GM12892 (cell line): ENCODE measurements at places on chromosomes 1 and 21.

DNA sequence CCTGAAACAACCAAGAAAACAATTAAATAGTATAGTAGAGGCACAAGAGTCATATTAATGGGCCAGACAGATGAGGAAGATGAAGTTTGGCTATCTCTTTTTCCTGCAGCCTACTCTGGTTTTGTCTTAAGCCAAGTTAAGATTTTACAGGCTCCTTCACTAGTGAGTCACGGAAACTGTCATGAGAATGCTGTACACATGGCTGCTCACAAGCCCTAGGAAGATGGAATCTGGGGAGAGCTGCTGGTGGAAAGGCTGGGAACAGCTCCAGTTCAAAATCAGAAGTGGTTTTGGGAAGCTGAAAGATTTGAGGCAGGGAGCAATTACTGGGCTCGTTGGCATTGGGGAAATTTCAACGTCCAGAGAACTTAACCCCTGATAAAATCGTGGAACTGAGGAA, 46.4 kb upstream of the S1PR1 start:
- DNase-seq, result no peak

DNA sequence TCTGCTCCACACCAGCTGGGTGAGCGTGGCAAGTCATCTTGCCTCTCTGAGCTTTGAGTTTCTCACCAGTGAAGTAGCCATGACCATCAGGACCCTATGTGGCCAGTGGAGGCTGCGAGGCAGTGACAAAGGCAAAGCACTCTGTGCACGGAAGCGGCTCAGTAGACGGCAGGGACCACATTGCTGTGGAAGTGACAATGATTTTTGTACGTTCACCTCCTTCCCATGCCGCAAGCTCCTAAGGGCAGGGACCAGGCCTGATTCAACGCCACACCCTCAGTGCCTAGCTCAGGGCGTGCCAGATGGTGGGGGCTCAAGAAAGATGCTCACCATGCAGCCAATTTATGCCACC, 210.5 kb downstream of the MATN1 start:
- no peak for DNase-seq

- DNase-seq, result no peak
Observed at GRCh38 chr1:221494670-221495069, 247.2 kb downstream of the DUSP10 start.

- no peak for DNase-seq
Observed at GRCh38 chr1:108079440-108080025, 114.6 kb upstream of the VAV3 start.

DNA sequence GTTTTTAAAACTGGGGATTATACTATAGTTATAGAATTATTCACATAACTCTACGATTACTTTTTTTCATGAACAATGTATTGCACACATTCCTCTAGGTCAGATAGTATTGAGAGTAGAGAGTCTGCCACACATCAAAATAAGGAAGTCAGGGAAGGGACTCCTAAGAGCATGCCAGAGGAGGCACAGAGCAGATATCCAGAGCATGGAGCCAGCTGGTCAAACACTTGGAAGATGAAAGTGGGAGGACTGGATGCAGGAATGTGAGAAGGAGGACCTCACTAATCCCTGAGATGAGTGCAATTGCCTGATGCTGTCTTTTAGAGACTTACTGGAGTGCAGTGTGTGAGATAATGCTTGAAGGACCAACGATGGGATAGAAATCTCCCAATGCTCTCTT, 9.6 kb upstream of the RFX5 start:
- DNase-seq, result no peak

GRCh38 chr1:191695865-191696264, 462.4 kb upstream of the RGS18 start:
- no peak for DNase-seq

DNA sequence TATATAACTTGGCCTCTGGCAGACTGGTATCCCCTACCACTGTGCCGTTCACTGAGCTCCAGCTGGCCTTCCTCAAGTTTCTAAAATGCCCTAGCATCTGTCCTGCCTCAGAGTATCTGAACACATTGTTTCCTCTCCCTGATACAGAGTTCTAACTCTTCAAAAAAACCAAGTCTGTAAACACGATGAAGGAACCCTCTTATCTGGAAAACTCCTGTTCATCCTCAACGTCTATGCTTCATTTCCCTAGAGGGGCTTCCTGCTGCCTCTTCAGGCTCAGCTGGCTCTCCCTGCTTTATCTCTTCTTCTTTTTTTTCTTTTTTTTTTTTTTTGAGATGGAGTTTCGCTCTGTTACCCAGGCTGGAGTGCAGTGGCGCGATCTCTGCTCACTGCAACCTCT, 5.6 kb downstream of the BSDC1 start:
- no peak for DNase-seq

DNA sequence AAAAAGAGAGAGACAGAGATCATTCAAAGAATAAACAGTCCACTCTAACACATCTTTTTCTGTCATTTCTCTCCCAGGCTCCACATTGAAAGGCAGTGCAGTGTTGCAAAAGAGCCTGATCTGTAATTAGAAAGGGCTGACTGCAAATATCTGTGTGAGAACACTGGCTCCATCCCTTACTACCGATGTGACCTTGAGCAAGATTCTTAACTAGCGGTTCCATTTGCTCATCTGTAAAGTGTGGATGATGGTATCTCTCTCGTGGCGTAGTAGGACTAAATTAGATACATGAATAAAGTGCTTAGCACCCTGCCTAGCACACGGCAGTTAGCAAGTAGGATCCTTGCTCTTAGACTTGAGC, 26.9 kb upstream of the SLC44A3 start:
- no peak for DNase-seq

DNA sequence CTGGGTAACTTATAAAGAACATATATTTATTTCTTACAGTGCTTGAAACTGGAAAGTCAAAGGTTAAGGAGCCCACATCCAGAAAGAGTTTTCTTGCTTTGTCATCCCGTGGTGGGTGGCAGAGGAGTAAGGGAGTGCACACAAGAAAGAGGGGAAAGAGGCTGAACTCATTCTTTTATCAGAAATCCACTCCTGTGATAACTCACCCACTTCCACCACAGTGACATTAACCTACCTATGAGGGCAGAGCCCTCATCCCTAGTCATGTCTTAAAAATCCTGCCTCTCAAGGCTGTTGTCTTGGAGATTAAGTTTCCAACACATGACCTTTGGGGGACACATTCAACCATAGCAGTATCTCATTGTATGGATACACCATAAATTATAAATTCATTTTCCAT, 32.5 kb upstream of the RGS4 start:
- no peak for DNase-seq

GRCh38 chr1:71304125-71304524, 223.3 kb upstream of the ZRANB2 start:
- no peak for DNase-seq

DNA sequence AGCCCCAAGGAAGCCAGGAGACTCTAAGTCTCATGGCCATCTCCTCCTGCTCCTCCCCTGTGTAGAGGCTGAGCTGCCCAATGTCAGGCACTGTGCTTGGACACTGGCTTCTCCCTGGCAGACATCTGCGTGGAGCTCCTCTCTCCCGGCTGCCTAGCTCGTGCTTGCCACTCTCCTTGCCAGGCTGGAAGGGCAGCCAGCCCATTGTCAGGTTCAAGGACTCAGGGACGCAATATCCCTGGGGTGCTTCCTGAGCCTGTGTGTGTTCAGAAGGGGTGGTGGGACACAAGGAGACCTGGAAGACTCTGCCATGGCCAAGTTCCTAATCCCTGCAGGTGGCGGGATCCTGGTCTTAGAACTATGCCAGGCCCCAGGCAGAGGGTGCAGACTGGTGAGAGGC, 65.4 kb upstream of the PARP1 start:
- DNase-seq, result no peak

GRCh38 chr1:115980998-115981993, 5.0 kb downstream of the SLC22A15 start:
- DNase-seq, result no peak

- peak; percentile 43 for DNase-seq
Observed at GRCh38 chr1:92484472-92485380, 2.0 kb downstream of the GFI1 start.

- DNase-seq, result no peak
Observed at GRCh38 chr1:20343938-20344302, 53.2 kb downstream of the VWA5B1 start.

GRCh38 chr1:50126927-50127715, 18.4 kb downstream of the ELAVL4 start:
- no peak for DNase-seq

GRCh38 chr1:230708631-230709580, 5.0 kb downstream of the AGT start:
- DNase-seq, result no peak

GRCh38 chr1:92961896-92962752, 862 bp upstream of the DIPK1A start:
- peak; percentile 42 for DNase-seq

- no peak for DNase-seq
Observed at GRCh38 chr1:7705048-7705907, 65.8 kb upstream of the VAMP3 start.

DNA sequence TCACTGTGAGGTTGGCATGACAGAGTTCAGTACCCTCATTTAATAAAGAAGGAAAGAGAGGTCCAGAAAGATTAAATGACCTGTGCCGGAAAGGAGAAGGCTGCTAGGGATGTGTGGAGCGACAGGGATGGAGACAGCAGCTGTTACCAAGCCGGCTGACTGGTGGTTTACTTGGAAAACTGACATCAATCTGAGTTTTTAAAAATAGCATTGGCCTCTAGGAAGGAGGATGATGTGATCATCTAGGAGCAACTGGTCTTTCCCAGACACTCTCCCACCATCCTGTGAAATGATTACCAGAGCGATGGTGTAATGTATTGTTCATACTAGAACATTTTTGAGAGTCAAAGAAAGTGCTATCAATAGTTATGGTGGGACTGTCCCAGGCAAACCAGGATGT, 154.4 kb downstream of the ZSCAN20 start:
- DNase-seq, result no peak

- DNase-seq, result no peak
Observed at GRCh38 chr1:228548788-228549187, 61.6 kb downstream of the RNF187 start.

DNA sequence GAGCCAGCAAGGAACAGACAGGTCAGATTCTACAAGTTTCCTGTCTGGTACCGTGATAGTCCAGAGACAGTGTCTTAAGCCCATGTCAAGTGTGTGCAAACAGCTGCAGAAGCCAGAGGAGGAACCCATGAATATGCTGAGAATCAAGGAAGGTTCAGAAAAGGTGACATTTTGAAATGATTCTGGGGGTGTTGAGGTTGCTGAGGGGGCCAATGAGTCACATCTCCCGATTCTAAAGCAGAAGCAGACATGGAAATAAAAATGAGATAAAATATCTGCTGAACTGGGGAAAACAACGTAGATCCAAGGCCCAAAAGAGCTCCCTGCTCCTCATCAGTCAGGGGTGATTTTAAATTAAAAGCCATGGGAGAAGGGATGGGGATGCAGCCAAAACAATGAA, 15.8 kb upstream of the SYT6 start:
- DNase-seq, result no peak

DNA sequence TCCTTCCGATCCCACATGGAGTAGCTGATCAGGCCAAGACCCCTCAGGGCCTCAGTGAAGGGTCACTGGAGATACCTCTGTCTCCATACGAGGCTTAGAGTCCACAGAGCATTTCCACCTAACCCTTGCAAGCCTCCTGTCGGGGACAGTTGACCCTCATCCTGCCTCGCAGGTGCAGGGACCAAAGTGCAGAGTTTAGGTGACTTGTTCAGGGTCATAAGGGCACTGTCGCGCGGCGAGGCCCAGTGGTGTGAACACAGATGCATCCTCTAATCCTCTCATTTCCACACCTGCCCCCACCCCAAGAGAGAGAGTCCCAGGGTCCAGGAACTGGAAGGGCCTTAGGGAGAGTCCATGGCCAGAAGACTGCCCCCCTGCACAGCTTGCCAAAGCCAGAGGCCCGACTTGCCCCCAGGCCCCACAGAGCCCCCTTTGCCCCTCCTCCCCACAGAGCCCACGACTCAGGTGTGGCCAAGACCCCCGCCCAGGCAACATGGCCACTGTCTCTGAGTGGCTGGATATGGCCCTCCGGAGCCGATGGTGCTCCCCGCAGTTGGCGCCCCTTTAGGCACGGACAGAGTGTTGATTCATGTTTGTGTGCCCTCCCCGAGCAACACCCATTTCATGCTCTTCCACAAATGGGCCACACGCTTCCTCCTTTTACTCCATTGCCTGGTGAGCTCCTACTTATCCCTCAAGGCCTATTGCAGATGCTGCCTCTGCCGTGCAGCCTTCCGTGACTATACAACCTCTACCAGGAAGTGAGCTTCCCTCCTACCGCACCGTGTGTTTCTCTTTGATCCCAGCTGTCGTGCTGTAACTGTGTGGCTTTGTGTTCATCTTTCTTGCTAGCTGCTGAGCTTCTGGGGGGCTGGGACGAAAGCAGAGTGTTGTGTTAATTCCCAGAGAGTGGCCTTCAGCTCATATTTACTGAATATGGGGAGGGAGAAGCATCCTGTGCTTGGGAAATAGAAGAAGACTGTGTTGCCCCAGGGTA, 1.7 kb downstream of the TRPM2 start:
- no peak for DNase-seq

- DNase-seq, result no peak
Observed at GRCh38 chr1:55747408-55747841, 532.3 kb upstream of the USP24 start.

- DNase-seq, result no peak
Observed at GRCh38 chr1:114109981-114110380, 43.7 kb downstream of the SYT6 start.

GRCh38 chr1:199173356-199173755, 534.5 kb downstream of the PTPRC start:
- DNase-seq, result no peak

GRCh38 chr1:228882041-228882770, 146.9 kb downstream of the RHOU start:
- DNase-seq, result no peak

GRCh38 chr1:9716404-9717192, 65.1 kb downstream of the PIK3CD start:
- DNase-seq, result no peak

GRCh38 chr1:16921391-16922185, at the start of gene CROCC:
CROCC (plus strand) TSS chr1:16921931; CDS start chr1:16922019, 88 bp downstream.
- no peak for DNase-seq

GRCh38 chr1:20405893-20406604, 80.0 kb downstream of the CAMK2N1 start:
- no peak for DNase-seq

GRCh38 chr1:200960236-200960947, 63.1 kb downstream of the KIF21B start:
- no peak for DNase-seq

DNA sequence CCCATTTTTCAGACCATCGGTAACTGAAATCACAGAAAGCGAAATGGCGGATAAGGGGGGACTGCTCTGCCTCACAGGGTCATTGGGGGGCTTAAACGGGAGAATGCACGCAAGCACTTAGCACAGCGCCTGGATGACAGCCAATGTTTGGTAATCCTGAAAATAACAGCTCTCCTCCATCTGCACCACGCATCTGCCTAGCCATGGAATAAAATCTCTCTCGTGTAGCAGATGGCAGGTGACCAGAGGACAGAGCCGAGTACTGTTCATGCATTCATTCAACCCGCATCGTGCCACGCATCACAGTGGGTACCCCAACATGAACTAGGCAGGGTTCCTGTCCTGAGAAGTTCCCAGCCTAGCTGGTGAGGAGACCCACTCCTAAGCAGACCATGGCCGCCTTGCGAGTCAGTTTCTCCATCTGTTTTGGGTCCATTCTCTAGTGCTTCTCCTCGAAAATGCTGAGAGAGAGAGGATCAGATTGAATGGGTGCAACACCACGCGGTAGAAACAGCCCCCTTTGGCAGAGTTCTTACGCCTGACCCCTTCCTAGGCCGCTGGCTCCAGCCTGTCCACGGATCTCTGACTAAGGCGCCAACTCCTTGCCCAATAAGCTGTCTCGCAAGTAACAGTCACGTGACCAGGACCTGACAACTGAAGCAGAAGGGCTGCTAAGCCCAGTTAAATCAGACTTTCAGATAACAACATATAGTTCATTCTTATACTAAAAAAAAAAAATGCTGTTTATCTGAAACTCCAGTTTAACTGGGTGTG, 7.3 kb downstream of the SLC1A7 start:
- DNase-seq, result no peak
